ENCODE measurements at places on chromosomes 12 and 14.

DNA sequence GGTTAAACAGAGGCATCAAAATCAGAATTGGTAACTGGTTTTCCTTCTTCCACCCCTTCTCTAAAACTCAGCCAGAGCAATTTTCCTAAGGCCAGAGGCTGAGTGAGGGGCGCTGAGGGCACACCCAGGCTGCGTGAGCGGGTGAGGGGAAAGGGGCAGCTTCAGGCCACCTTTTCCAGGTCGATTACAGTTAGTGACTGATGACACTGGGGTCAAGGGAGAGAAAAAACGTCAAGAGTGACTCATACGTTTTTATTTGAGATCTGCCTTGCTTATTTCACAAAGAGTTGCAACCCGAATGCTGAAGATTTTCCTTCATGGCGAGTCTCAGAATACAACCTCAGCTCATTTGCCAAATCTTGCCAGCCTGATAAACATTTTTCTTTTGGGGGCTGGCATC lies 46.7 kb upstream of the EVL start:
- DNase-seq, result no peak

DNA sequence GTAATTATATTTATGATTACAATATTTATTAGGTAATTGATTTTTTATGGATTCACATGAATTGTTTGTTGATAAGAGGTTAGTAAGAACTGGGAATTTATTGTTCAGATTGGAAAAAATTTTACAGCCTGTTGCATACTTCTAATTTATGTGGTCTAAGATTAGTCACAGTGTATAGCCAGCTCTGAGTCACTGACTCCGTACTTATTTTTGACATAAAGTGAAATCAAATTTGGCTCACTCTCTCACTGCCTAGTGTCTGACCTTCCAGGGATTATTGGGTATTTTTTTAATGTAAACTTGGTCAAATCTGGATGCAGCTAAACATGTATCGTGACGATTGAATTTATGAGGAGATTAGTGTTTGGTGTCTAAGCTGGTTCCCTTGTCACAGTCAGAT lies 109.3 kb downstream of the PTPRQ start:
- no peak for DNase-seq

DNA sequence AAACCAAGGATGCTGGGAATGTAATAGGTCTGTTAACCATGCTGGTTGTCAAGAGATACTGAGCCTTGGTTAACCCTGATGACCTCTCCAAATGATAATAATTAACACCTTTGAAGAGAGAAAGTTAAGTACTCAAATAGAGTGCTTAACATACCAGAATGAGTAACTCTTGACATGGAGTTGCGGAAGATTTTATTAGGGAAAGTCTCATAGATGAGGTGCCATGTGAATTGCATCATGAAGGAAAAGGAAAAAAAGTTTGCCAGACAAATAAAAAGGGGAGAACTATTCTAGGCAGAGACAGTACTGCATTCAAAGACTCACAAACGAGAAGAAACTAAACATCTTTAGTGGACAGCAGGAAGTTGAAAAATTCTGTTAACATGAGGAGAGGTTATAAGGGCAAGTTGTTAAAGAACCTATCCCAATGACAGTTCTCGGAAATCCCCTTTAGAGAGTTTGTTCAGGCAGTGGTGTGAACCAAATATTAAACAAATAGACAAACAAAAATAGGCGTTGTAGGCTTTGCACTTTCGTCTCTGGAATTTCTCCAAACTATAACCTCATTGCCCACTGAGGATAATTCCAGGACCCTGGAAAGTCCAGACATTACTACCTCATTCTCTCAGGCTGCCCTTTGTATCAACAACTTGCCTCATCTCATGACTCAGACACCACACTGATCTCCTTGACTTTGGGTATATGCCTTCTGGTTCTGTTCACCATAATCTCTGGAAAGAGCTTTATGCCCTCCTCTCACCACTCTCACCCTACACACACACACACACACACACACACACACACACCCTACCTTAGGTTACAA lies 435.0 kb downstream of the GXYLT1 start:
- DNase-seq, result no peak

GRCh38 chr14:105047283-105048016 lies 17.8 kb downstream of the GPR132 start:
- DNase-seq, result peak; percentile 39

GRCh38 chr14:92960706-92961566 lies 38.0 kb downstream of the CHGA start:
- DNase-seq, result no peak

DNA sequence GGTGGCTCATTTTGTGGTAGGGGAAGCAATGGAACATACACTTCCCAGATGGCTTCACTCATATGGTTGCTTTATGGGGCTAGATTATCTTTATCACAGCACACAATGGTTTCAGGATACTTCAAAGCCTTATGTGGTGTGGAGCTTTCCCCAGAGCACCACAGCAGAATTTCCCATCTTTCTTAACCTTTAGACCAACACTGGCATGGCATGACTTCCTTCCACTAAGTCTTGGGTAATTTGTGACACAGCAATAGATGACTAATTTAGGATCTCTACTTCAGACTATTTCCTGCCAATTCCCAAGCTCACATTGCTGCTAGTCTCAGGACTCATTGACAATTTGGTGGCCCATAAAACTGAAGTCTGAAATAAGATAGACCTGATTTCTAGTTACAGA lies 36.9 kb upstream of the DCN start:
- no peak for DNase-seq

DNA sequence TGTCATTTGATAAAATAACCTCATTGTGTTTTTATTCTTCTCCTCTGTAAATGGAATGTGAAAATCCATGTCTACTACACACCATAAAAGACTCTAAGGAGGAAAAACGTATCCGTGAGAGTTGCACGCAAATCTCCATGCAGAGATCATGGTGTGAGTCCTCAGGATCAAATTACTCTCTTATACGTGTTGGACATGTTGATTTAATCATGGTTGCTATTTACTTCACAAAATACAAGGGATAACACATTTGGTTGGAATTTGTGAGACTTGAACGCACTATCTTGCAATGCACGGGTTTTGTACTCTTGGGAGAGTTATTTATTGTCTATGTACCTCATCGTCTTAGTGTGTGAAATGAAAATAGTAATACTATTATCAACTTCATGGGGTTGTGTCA lies 128.0 kb upstream of the RASSF8 start:
- DNase-seq, result no peak

DNA sequence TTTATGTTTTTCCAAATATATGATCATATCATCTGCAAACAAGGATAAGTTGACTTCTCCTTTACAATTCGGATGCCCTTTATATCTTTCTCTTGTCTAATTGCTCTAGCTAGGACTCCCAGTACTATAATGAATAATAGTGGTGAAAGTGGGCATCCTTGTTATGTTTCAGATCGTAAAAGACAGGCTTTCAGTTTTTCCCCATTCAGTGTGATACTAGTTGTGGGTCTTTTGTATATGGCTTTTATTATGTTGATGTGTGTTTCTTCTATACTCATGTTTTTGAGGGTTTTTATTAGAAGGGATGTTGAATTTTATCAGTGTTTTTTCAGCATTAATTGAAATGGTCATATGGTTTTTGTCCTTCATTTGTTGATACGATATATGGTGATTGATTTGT lies 97.3 kb downstream of the FUT8 start:
- DNase-seq, result no peak

GRCh38 chr14:65462411-65462810 lies 49.9 kb downstream of the FUT8 start:
- DNase-seq, result no peak

DNA sequence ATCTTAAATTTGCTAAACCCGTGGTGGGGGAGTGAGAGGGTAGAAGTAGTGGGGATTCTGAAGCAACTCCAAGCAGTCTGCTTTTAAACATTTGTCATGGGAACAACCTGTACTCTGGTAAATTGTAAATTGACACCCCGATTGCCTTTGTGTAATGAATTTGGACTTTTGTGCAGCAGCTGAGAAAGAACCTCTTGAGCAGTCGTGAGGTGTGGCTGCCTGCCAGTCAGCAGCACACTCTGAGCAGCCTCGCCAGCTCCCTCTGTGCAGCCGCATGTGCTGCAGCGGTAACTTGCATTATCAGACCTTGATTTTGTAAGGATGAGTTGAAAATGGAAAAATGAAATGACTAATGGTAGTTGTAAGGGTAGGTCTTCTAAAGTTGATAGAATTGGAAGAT lies 74.3 kb downstream of the SUSD6 start:
- no peak for DNase-seq

Data from activated CD4-positive, CD25-positive, alpha-beta regulatory T cell treated with anti-CD3 and anti-CD28 coated beads, Interleukin-2, amount 50 U/mL, for 72 hours (primary cell).